Activated CD4-positive, CD25-positive, alpha-beta regulatory T cell treated with anti-CD3 and anti-CD28 coated beads, Interleukin-2, amount 50 U/mL, for 16 hours (primary cell): ENCODE measurements at places on chromosomes 5 and 9.

DNA sequence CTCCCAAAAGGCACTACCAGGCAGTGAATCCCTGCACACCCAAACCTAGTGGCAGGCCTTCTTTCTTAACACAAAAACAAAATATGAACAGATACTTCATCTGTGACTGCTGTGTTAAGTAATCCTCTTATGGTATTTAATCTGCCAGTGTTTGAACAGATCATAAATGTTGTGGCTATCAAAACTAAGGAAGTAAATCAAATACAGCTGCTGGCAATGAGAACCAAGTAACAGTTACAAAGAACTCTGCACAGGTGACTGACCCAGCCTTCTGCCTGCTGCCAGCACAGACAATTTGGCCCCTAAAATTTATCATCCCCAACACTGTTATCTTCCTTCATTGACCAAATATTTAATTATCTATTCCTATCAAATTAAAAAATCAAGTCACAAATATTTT is 78.0 kb downstream of the GNAQ start:
- no peak for DNase-seq

- no peak for DNase-seq
These were observed 136.4 kb downstream of the KDM4C start for GRCh38 chr9:6894135-6894534.

- no peak for DNase-seq
These were observed 5.0 kb downstream of the IL3 start for GRCh38 chr5:132065351-132065937.

- DNase-seq = no peak
These were observed 292.3 kb downstream of the SMARCA2 start for GRCh38 chr9:2307480-2307879.

DNA sequence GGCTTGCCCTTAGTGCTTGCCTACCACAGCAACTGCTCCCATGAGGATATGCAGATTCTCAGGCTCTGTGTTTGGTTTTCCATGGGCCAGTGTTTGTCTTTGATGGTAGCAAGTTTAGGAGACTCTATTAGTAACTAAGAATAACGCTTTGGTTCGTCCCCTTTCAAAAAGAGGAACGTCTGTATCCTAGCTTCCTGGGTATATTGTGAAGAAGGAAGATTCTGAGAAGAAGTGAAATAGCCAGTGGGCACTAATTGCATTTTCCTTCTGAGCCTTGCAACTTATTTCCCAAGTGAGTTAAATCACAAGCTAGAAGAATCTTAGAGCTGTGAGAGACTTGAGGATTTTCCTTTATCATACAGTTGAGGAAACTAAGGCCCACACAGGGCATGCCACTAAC is 376.8 kb downstream of the PIK3R1 start:
- no peak for DNase-seq

DNA sequence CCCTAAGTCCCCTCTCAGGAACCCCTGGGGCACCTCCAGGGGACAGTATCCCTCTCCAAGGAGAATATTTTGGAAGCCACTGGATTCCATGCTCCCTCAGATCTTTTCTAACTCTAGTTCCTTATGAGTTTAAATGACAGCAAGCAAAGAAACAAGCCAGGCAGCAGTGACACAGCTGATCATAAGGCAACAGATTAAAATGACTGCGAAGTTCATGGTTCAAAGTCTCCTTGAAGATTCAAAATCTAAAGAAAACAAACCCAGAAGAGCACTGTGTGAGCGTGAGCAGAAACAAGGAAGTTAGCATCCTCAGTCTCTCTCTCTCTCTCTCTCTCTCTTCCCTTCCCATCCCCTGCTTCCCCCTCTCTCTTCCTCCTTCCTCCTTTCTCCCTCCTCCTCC is 316.7 kb upstream of the SLC30A5 start:
- DNase-seq = no peak

DNA sequence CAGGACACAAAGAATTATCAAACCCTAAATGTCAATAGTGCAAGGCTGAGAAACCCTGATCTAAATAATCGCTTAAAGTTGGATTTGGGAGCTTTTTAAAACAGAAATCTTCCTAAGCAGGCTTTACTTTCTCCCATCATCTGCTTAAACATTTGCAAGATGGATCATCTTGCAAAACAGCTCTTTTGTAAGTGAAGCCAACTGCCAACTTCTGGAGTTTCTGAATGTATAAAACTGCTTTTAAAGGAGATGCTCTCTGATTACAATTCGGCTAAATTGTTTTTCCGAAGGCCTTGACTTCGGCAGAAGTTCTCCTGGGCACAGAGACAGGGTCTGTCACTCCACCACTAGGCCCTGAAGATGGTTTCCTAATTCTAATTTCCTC is 1.3 kb downstream of the PTPN3 start:
- no peak for DNase-seq

- DNase-seq = no peak
These were observed 448.4 kb downstream of the MTRR start for GRCh38 chr5:8317335-8317734.

- DNase-seq = no peak
These were observed 1.3 kb downstream of the NIPBL start for GRCh38 chr5:36877667-36878391.

- DNase-seq = no peak
These were observed 153.3 kb upstream of the SLC12A2 start for GRCh38 chr5:127930311-127930710.

- DNase-seq = no peak
These were observed 220.7 kb upstream of the TMEM161B start for GRCh38 chr5:88489364-88489763.

DNA sequence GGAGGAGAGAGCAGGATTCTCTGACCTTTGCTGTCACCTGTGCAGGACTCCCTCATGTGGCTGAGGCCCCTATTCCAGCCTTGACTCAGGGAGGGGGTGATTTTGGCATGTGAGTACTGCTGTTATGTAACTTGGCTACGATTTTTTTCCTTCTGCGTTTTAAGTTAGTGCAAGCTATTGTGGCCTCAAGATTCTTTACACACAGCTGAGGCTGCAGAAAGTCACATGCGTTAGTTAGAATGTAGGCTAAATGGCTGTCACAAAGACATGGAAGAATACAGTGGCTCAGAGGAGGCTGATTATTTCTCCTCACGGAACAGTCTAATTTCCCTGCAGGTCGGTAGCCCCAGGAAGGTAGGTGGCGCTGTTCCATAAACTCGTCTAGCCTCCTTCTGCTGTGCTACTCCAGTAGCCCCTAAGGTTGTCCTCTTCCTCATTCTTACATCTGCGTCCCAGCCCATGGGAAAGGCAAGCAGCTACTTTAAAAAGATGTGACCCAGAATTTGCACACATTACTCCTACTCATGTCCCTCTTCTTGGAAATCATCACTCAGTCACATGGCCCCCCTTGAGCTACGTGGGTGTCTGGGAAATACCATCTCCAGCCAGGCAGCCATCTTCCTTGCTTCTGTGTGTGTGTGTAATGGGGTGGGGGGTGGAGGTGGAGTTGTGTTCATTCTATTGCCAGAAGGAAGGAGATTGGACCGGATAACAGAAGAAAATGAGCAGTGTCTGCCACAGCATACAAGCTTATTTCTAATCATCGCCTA is 486.6 kb downstream of the CCDC171 start:
- no peak for DNase-seq

DNA sequence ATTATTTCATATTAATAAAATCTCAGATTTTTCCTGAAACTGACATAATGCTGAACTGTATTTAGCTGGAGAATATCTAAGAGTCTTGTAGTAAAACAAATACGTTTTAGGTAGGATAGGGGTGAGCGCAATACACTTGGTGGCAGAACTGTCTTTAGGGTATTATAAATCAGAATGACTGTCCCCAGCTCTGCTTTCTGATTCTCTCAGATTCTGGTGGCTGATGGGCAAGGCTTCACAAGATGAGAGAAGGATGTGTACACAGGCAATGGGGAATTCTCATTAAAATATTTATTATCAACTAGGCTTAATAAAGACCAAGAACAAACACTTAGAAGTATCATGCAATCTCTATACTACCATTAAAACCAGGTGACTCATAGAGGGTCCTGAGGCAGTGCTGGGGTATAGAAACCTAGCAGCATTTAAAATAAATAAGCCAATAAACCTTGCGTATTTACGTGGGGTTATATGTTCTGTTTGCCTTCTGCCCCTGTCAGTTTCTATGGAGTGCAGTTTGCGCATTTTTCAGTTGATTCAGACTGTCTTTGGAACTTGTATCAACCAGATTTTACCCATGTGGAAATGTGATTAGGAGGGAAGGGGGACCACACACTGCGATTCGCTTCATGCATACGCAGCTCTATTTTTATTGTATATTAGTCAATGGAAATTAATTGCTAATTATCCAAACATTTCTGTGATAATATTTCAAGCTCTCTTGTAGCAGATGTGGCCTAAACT is 1150.7 kb upstream of the WWC1 start:
- no peak for DNase-seq

DNA sequence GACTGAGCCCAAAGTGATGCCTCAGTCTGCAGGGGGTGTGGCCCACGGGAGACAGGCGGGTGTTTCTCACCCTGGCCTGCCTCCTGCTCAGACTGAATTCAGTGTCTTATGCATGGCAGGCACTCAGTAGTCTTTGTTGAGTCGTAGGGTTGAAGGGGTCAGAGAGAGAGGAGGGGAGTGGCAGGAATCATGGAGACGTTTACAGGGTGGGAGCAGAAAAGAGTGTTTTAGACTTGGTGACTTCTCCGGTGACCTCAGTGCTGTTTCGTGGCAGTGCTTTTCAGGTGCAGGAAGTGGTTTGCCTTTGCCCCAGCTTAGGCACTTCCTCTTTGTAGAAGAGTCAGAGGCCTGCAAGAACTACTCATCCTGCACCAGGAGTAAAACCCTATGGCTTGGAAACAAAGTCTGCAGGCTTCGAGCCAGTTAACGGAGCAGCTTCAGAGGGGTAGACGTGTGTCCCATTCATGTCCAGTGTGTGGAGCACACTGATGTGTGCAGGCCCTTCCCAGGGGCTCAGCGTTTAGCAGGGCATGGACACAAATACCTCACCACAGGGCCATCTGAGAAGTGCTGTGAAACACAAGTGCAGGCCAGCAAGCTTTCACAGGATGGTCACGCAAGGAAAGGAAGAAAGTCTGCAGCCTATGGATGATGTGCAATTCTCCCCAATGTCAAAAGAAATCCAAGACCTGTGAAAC is 24.5 kb upstream of the SEMA4D start:
- DNase-seq = peak; percentile 62

- no peak for DNase-seq
These were observed 100.5 kb upstream of the NMUR2 start for GRCh38 chr5:152505442-152506042.

DNA sequence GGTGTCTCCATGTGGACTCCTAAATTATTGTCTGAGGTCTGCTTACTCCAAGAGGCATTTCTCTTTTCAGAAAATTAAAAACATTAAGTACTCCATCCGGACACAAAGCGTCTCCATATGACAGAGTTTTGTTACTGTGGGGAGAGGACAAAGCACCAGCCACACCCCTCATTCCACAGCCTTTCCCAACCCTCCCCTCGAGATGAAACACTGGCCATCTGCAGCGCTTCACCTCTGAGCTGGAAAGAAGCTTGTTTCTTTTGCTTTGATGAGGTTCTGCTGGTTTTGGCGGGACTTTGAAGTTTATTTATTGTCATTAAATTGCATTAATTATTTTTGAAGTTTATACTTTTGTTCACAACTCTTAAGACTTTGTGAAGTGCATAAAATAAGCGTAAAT is 27.6 kb upstream of the NKD2 start:
- DNase-seq = no peak

DNA sequence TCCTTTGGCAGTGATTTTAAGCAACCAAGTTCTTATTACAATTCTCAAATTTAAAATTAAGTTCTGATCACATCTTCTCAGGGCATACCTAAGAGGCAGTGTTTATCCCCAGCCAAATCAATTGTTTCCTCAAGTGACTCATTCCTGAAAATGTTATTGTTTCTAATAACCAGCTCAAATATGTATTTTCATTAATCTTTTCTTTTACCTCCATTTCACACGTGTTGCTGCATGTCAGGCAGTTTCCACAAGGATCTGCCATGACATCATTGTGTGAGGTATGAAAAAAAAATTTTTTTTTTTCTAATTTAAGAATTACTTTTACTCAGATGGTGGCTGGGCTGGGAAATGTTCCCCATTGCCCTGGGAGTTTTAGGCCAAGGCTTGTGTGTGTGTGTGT is 113.0 kb upstream of the NTRK2 start:
- no peak for DNase-seq

DNA sequence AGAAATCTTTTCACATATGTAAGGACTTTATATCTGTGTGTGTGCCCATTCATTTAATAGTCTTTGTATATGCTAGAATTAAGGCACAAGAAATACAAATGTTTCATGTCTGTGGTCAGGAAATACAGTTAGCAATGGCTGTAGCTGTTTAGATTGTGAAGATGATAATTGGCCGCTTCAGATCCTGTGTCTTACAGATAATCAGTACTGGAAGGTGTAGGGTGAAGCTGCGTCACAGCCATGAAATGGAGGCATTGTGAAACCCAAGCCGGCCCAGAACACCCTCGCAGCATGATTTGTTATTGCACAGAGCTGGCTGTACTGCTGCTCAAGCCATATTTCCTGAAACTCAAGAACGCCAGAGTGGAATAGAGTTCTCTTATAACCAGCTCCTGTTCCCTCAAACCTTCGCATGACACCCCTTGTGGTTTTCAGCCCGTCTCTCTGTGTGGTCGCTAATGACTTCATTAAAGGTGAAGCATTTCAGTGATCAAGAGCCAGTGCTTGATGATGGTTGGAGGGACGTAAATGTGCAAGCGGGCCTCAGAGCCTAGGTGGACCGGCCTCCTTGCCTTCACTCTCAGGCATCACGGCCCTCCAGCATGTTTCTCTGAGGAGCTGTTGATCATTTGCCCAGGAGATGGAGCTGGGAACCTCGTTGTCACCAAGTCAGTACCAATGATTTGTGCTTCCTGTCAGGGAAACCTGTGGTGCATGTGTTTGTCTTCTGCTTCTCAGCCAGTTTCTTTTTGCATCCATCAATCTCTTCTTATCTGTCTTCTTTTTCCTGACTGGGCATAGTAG is 80.1 kb downstream of the F2RL2 start:
- DNase-seq = peak; percentile 28

DNA sequence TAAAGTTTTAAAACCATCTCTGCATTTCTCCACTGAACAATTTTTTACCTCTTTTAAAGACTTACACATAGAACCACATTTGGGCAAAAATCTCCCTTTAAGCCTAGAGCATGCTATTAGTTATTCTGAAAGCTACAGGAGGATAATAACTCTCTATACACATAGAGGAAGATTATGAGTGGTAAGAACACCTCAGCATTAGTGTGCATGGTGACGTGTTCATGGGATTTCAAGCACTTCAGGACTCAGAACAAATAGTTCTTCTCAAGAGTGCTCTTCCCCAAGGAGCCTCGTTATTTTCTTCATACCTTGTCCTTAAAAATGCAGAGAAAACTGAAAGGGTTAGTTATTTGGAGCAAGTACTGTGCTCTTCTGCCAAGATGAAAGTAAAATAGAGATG is 256.9 kb upstream of the TUSC1 start:
- no peak for DNase-seq
